ENCODE measurements at places on chromosomes 13 and 19.

- DNase-seq: no peak
These were observed 504.2 kb downstream of the GPC6 start for GRCh38 chr13:93730780-93731179.

DNA sequence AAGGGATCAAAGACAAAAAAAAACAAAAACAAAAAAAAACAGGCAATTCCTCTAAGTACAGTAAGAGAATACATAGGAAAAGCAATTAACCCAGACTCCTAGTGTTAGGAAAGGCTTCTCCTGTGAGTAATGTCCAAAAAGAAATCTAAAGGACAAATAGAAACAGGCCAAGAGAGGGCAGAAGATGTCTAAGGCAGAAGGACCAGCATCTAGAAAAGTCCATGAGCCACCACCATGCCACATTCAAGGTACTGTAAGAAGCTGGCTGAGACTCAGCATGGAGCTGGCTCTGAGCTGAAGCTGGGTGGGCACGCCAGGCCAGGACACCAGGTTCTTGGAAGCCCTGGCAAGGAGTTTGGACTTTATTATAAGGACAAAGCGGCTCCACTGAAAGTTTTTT lies 118.1 kb upstream of the FRY start:
- no peak for DNase-seq

DNA sequence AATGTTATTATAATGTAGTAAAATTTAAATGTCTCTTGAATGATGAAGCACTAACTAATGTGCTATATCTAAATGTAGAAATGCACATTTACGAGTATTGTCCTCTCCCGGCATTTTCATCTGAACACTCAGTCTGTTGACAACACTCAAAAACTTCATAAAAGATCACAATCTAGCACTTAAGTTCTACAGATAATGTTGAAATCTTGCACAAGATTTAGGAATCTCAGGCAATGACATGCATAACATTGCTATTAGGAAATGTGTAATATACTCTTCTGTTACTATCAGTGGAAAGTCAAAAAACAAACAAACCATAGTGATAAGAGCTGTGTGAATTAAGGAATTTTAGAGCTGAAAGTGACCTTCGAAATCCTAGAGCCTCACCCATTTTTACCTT lies 37.5 kb upstream of the XPO4 start:
- DNase-seq: no peak

DNA sequence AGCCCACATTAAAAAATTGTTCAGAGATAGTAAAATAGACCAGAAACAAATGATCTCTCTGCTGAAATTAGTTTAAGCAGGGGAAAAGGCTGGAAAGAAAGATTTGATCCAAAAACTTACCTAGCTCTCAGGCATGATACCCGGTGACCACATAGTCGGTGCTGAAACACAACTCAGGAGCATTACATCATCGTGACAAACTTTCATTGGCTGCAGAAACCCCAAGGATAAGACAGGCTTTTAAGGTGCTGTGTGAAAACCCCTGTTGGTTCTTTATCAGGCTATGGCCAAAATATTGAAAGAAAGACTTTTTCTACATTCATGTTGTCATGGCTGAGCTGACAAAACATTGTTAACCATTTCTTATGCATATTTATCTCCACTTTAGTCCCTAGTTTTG lies 171.7 kb upstream of the KLF12 start:
- no peak for DNase-seq

- DNase-seq: no peak
These were observed 16.0 kb upstream of the SPIB start for GRCh38 chr19:50402544-50403301.

DNA sequence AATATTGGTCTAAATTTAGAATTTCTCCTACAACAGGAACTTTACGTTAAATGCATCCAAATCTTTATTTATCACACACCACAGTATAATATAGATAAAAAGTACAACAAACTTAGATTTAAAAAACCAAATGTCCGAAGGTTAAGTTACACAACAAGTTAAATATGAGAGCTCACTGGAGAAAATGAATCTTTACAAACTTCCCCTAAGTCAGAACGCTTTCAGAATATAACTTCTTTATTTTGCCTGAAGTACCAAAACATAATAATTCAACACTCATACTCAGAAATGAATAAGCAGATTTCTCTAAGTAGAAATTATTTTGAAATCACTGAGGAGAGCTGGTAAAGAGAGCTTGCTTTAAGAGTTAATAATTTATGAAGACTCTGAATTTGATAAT lies 33.8 kb downstream of the TSC22D1 start:
- no peak for DNase-seq

DNA sequence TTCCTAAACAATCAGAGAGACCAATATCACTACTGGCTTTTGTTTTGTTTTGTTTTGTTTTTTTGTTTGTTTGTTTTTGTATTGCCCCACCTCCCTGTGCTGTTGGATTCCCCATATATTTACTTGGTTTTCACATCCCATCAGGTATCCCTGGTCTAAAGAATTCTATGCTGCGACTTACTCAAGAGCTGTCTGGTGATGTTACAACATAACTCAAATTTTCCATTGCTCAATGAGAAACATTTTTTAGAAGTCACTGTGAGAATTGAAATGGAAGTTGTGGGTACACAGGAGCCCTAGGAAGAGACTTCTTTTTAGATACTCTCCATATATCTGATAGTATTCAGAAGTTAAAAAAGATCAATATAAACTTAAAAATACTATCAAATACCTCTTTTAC lies 181.4 kb downstream of the KLF5 start:
- DNase-seq: no peak

DNA sequence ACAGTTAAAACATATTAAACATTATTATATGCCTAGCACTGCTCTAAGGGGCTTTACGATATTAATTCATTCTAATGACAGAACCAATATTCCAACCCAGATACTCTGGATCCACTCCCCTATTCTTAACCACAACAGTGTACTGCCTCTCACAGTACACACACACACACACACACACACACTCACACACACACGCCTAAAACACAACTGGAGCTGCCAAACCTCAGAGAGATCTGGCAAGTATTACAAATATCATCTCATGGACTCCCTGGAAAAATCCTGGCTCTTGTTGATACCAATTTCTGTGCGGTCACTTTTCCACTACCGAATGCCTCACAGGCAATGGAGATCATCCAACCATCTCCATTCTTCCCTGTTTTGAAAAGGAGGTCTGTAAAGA lies 1.3 kb downstream of the ZNF780A start:
- DNase-seq: no peak

DNA sequence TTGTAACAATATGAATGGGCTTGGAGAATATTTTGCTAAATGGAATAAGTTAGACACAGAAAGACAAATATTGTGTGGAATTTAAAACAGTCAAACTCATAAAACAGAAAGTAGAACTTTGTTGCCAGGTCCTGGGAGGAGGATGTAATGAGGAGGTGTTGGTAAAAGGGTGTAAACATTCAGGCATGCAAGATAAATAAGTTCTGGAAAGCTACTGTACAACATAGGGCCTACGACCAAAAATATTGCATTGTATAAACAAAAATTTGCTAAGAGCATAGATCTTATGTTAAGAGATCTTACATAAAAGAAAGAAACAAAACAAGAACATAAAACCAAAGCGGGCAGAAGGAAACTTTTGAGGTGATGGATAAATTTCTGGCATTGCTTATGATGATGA lies 1907.8 kb upstream of the PCDH20 start:
- no peak for DNase-seq

DNA sequence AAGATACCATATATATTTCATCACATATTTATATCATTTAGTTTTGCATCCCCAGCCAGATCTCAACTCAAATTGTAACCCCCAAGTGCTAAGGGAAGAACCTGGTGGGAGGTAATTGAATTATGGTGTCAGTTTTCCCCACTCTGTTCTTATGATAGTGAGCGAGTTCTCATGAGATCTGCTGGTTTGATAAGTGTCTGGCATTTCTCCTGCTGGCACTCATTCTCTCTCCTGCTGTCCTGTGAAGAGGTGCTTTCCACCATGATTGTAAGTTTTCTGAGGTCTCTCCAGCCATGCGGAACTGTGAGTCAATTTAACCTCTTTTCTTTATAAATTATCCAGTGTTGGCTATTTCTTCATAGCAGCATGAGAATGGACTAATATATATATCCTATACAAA lies 462.5 kb upstream of the SLITRK5 start:
- DNase-seq: no peak

GRCh38 chr13:105787632-105788031 lies 747.8 kb downstream of the EFNB2 start:
- no peak for DNase-seq

GRCh38 chr19:48419158-48419920 lies 25.9 kb downstream of the GRIN2D start:
- peak; percentile 56 for DNase-seq

DNA sequence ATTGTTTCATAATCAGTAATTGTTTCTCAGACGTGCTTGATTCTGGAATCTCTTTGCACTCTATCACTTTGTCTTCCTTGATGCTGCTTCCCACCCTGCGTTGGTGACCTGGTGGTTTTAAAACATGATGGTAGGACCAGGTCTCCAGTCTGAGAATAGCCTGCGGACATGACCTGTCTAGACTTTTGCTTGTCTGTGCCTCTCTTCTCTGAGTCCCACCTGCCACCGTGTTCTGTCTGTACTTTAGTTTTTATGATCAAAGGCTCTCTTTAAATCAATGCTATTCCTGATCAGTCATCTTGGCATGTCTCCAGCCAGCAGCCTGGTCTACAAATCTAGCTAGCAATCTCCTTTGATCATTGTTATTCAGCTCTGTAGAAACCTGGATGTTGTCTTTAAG lies 933.9 kb downstream of the DIAPH3 start:
- DNase-seq: no peak

DNA sequence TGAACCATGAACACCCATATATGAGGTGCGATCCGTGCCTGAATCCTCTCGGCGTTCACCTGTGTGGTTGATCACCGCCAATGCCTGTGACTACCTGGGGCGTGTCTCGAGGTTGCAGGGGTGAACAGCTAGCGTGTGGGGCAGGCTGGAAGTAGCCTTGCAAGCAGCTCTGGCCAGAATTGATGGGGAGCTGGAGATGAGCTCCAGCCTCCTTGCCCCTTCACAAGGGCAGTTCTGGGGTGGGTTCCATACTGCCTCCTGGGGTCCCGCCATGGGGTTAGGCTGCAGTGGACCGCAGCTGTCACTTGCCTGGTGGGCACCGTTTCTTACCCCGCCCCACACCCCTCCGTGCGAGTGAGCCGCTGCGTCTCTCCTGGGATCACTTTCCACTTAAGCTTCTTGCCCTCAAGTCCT lies 154.5 kb upstream of the SOX1 start:
- no peak for DNase-seq

- no peak for DNase-seq
These were observed 35.6 kb upstream of the GPR183 start for GRCh38 chr13:99342723-99343315.

- DNase-seq: no peak
These were observed 124.1 kb downstream of the CRYL1 start for GRCh38 chr13:20401531-20401930.

DNA sequence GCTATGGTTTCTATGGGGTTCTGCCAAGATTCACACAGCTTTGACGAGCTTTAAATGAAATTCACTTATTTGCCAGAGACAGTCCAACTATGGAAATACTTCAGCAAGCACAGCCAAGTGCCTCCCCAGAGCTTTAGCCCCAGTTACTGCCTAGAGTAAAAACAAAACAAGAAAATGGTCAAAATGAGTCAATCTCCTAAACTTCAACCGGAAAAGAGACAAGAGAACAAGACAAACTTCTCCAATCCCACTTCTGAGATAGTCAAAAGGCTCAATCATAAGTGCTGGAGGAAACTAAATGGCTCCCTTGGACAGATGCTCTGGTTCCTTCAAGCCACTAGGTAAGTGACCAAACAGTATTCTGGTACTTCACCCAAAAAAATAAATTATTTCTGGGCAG lies 65.8 kb downstream of the KATNAL1 start:
- DNase-seq: no peak

- no peak for DNase-seq
These were observed 88.2 kb upstream of the GPR183 start for GRCh38 chr13:99395436-99395835.

DNA sequence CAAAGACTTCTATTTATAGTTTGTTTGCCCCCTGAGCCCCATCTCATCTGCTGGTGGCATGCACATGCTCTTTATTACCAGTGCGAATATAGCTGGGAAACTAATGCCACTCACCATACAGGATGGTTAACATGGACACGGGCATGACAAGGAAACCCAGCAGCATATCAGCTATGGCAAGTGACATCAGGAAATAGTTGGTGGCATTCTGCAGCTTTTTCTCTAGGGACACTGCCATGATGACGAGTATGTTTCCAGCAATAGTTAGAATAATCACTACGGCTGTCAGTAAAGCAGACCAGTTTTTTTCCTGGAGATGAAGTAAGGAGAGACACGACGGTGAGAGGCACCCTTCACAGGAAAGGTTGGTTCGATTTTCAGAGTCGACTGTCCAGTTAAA lies 1.5 kb downstream of the HTR2A start:
- no peak for DNase-seq

DNA sequence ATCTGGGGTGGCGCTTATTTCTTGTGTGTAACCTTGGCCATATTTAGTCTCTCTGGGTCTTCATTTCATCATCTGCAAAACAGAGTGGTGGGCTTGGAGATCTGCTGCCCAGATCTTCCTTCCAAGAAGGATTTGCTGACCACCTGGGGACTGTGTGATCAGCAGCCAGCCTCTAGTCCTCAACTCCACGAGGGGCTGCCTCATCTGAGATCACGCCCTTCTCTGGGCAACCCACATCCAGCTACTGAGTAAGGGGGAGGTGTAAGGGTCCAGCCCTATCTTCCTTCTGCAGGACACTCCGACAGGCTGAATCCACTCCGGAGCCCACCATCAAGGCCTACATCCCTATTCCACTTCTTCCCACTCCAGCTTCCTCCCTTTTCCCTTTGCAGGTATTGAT lies 57.9 kb downstream of the CHST8 start:
- DNase-seq: no peak

GRCh38 chr13:81480634-81481033 lies 1139.7 kb upstream of the SPRY2 start:
- no peak for DNase-seq

GRCh38 chr19:17049711-17050280 lies 23.2 kb upstream of the CPAMD8 start:
- DNase-seq: no peak

DNA sequence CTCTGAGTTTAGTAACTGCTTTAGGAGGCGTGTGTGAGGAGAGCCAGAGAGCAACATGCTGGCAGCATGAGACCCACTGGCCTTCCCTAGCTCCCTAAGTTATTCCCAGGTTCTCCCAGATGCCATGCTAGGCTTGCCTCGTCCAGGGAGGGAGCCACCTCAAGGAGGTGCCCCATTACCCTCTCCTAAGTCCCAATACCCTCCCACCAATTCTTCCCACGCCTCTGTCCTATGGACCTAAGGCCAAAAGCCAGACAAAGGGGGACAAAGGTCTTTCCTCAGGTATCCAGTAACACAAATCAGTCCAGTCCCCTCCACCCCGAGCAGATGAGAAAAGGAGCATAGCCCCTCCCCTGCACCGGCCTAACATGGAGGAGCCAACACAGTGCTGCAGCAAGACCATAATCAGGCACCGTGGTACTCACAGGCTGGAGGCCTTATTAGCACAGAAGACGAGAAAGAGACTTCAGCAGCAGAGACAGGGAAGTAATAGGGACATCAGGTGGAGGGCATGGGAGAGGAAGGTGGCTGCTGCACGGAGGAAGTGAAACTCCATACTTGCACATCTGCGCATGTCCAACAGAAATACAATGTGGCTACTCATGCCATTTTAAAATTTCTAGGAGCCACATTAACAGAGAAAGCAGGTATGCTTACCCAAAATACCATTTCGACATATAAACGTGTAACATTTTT lies 46.3 kb downstream of the BRD4 start:
- no peak for DNase-seq

Data from stimulated activated CD4-positive, alpha-beta T cell treated with anti-CD3 and anti-CD28 coated beads, Interleukin-12 subunit alpha, Interleukin-12 subunit beta, amount 100 ng/mL, for 4 hours (primary cell).